Fibroblast of the conjunctiva (primary cell): ENCODE measurements at places on chromosomes 2 and 18.

GRCh38 chr18:74248595-74248994, 43.2 kb downstream of the CYB5A start:
- no peak for DNase-seq

GRCh38 chr2:210199854-210200253, 25.4 kb downstream of the ACADL start:
- no peak for DNase-seq

GRCh38 chr2:119430023-119430498, 1.6 kb upstream of the TMEM37 start:
- no peak for DNase-seq

- DNase-seq: no peak
Measured at GRCh38 chr2:120669121-120669952, 66.3 kb upstream of the GLI2 start.

- no peak for DNase-seq
Measured at GRCh38 chr2:65934992-65935629, 499.8 kb upstream of the MEIS1 start.

DNA sequence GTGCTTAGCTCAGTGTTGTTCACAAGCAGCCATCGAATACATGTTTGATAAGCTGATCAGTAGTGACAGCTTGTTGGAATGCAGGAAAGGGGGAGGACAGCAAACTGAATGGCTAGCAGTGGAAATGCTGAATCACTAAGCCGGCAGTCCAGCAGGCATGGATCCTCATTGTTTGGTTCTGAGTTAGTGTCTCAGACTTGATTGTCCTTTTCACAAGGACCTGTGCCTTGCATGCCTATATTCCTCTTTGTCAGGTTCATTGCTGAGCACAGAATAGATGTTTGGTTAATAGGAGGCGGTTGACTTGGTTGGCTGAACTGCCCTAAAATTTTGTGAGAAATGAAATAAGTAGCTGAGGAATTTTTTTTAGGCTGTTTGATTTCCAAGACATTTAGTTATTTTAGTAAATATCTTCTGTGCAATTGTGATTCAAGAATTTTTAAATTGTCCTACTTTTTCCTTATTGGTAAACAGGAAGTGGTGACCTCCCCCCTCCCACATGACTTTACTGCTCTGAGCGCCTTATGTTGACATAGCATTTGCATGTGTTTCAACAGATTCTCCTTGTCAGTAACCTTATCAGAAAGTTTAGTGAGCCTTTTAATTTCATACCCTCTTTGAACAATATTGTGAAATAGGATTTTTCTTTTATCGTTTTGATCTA, 21.4 kb upstream of the STON1 start:
- DNase-seq: peak; percentile 52

DNA sequence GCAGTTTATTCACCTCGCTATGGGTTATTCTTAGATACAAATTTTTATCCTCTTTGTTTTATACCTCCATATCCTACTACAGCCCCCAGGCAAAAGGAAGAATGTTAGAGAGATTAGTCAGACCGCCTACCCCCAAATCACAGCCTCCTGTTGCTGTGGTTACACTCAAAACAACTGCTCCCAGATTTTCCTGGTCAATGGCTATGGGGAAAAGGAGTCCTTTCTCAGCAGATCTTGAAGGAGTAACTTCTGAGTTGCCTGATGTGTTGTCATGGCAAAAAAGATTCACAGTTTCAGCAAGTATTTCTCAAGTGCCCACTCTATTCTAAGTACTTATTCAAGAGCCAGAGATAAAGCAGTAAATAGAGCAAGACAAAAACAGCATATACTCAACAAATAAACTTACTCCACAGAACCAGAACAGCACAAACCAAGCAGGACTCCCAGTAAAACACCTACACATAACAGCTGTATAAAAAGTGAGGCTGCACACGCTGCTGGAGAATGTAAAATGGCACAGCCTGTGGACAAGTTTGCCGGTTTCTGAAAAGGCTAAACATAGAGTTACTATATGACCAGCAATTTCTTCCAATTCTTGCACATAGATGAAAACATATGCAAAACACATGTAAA, 104.8 kb downstream of the NOL10 start:
- DNase-seq: peak; percentile 57

- no peak for DNase-seq
Measured at GRCh38 chr2:55776966-55777365, 83.3 kb upstream of the PNPT1 start.

GRCh38 chr18:11114653-11115052, 34.7 kb downstream of the PIEZO2 start:
- DNase-seq: no peak

DNA sequence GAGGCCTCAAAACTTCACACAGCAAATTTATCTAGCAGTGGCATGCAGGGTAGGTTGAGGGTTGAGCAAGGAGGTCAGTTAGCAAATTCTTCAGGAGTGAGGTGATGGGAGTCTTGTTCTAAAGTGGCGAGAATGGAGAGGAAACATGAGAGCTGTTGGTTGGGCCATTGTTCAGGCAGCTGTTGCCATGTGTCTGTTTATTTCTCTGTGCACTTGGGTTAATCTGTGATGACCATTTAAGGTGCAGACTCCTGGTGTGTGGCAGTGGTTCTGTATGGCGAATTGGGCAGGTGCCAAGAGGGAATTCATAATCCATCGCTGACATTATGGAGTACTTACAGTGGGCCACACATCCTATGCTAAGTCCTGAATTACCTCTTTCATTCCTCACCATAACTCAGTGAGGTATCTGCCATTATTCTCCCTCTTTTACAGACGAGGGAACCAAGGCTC, 30.4 kb downstream of the TMEM178A start:
- DNase-seq: peak; percentile 18

GRCh38 chr2:112876971-112877361, 34.0 kb upstream of the IL37 start:
- no peak for DNase-seq

- DNase-seq: no peak
Measured at GRCh38 chr2:18132697-18133096, 254.2 kb downstream of the KCNS3 start.

DNA sequence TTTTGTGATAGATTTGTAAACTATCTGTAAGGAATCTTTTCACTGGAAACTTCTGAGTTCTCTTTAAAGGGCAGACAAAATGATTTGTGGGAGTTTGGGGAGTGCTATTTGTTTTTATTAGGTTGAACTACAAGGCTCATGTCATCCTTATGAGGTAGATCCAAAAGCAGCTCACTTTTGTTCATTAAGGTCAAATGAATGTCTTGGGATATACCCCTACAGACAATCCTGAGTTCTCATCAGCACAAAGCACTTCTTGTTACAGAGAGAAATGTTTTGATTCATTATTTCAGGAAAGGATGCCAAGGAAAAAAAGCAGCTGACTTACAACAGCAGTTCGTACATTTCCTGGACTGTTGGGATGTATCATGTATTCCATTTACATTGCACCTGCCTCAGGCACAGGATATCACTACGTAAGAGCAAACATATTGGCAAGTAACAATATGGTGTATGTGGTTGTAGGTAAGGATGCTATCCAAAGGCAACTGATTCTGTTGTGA, 68.9 kb downstream of the DCC start:
- DNase-seq: no peak

- no peak for DNase-seq
Measured at GRCh38 chr2:75290600-75291150, 91.4 kb upstream of the TACR1 start.

DNA sequence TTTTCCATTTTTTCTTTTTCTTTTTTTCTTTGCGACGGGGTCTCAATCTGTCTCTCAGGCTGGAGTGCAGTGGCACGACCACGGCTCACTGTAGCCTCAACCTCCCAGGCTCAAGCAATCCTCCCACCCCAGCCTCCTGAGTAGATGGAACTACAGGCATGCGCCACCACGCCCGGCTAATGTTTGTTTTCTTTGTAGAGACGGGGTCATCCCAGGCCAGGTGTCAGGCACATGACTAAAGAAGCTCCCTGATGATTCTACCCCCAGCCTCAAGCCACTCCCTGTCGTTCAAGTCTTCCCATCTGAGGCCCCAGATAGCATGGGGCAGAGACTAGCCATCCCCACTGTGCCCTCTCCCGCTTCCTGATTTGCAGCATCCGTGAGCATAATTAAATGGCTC, 9.8 kb upstream of the FZD5 start:
- no peak for DNase-seq

DNA sequence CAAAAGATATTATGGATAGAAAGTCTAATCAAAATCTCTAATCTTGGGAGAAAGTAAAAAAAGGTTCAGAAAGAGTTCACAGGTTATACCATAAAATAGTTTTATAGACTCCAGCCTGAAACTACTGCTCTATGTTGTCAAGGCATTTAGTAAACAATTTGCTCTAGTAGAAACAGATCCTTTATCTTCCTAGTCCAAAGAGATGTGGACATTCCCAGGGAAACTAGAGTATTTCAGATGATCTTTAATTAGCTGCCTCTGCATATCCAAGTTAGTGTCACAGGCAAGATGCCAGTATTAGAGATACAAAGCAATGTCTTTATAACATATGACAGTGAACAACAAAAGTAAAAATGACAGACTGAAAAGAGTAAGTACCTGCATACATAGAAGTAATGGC, 708.6 kb downstream of the CCDC85A start:
- DNase-seq: no peak

DNA sequence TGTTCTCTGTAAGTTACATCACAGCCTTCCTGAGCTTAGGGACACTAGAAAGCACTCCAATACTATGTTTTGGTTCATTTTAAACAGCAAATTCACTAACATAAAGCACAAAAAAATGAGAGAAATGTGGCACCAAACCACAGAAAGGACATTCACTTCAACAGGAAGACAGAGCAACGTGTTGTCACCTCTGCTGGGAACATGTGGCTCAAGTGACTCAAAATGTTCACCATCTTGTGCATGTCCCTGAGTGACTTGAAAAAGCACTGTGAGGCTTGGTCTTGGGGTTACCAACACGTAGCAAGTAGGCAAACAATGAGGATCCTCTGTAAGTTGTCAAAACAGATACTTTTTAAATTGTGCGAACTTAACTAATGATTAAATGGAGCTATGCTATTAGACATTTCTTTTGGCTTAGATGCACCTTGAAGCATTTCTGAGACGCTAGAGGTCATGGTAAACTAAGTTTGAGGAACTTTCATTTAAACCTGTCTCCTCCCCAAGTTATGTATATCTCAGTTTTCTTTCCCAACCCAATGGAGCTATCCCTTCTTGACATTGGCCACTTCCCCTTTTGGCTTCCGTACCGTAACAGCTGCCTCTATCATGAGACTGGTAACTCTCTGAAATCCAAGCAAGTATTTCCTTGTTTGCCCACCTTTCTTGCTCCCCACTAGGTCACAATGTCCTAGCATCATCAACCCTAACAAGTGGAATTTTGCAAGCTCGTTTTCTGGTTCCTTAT, 14.0 kb upstream of the ST6GAL2 start:
- DNase-seq: no peak

- DNase-seq: no peak
Measured at GRCh38 chr2:70261501-70261900, 3.6 kb downstream of the PCYOX1 start.

GRCh38 chr2:96957244-96957643, 29.1 kb downstream of the FAM178B start:
- no peak for DNase-seq

DNA sequence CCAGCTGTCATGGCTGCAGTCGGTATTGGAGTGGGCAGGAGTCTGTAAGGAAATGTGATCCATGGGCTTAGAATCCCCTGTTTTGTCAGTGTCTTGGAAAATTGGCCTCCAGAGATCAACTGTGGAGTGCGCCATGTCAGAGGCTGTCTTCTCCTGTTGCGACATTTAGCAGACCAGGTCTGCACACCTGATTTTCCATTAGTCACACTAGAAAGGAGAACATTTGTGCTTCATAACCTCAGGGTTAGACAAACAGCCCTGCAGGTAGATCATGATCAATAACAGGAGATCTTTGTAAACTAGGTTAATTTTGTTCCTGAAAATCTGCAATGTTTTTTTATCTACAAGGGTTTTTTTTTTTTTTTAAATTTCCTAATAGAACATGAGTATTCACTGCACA, 28.0 kb downstream of the LDLRAD4 start:
- DNase-seq: no peak

DNA sequence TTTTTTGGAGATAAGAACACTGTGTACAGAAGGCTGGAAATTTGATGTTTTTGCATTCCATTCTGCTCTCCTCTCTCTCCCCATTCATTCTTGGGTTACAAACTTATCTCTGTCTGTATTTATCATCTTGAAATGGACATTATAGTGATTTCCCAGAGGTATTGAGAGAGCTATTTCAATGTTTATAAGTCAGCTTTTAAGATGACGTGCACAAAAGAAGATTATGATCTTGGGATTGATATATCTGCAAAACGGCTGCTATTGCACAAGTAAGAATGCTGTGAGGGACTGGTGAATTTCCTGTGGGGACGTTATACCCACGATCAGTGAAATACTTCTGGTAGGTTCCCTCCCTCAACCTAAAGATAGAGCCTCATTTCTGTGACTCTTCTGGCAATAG, 61.0 kb upstream of the DTNA start:
- DNase-seq: no peak

DNA sequence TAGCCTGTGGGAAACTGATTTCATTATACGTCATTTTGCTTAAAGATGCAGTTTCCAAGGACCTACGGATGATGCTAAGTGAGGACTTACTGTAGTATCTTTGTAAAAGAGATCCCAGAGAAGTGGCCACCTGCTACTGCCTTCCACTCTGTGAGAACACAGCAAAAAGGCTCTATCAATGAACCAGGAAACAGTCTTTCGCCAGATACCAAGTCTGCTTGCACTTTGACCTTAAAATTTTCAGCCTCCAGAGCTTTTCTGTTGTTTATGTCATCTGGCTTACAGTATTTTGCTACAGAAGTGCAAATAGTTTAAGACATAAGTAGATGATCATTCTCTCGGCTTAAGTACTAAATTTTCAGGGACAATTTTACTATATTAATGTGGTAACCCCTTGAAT, 847.9 kb upstream of the CHAC2 start:
- DNase-seq: no peak

DNA sequence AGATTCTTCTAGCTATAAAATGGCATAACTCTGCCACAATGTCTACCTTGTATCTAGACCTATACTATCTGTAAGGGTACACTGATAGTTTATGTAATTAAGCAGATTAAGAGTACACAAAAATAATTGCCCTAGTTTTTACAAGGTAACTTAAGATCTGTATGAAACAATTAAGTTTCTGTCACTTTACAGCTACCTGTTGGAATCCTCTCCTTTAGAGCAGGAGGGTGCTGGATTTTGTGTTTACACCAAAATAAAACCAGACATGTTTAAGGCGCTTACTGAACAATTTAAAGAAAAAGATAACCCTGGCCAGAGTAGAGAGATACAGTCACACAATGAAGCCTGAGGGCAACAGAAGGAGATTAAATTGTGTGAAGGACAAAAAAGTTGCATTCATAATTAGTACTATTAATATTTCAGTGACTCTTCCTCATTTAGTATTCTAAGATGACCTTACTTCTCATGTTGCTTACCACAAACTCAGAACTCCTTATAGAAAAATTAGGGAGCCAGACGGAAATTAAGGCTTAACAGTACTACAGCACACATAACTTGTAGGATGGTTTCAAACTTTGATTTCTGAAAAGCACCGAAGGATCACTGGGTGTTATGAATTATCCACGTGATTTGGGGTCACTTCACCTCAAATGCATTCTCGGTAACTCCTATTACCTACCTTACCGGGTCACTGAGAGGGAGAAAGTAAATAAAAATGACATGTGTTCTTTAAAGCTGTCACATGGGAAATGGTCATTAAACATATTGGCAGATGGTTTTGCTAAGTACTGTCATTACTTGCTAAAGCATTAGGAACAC, 1.0 kb downstream of the DARS1 start:
- no peak for DNase-seq
